ENCODE measurements at places on chromosomes 3 and 15. TPM values are rescaled to one million over a fixed set of nuclear protein-coding genes. Genes with fewer than 3 reads are reported as not detected.

- no peak for DNase-seq
These were observed 5.7 kb downstream of the GRM2 start for GRCh38 chr3:51712511-51712931.

DNA sequence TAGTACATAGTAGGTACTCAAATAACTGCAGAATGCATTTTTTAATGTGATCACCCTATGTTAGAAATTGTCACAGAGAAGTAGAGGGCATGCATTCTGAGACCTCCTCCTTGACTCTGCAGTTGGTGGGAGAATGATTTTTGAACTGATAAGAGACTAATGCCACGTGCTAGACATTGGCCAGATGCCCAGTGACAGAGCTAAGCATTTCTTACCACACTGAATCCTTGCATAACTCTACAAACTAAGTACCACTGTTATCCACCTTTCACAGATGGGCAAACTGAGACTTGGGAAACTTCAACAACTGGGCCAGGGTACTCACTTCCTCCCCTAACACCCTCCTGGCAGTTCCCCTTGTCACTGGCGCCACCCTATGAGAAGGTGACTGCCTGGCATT lies 33.5 kb upstream of the SPATA12 start:
- no peak for DNase-seq

DNA sequence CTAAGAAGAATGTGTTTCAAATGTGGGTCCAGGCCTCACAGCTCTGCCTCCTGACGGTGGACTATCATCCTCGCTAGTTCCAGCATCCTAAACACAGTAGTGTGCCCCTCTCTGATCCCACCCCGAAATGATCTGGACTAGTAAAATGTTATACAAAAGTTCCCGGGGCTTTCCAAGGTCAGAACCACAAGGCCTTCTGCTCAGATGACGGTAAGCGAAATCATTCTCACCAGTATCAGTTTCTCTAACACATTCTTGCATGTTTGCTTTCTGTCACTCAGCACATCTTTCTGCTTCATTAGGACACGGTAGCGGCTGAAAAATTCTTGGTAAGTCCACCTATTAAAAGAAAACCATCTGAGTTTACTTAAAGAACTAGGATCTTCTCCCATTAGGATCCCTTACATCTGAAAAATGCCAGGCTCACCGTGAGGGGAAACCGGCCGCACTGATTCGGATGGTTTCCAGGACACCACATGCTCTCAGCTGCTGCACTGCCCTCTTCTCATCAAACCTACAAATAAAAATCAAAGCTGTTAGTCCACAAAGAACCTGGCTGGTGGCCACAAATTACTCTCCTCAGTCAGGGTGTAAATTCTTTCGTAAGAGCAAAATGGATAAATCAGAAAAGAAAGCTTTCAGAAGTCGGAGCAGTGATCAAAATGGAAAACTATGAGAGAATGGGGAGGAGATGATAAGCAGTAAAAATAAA lies 83.9 kb upstream of the MYO5C start:
- DNase-seq = no peak

DNA sequence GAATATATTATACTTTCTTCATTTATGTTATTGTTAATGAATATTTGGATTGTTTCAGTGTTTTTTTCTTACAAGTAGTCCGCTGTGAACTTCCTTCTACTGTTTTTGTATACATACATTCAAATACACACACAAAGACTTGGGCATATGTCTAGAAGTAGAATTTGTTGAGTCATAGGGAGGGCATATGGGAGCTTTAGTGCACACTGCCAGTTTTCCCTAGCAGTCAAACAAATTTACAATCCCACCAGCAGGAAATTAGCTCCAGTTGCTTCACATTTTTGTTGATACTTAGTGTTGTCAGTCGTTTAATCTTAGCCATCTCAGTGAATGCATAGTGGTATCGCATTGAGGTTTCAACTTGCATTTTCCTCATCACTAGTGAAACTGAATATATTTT lies 492.3 kb downstream of the DIPK2A start:
- DNase-seq = no peak

- no peak for DNase-seq
These were observed 432.5 kb downstream of the MFSD1 start for GRCh38 chr3:159234306-159234705.

The GOLGA6B gene
- not detected for total RNA-seq

GRCh38 chr3:52534281-52535183 lies 875 bp upstream of the NT5DC2 start:
- DNase-seq = no peak

The GOLGA8R gene
- 4.2 TPM for total RNA-seq

- DNase-seq = no peak
These were observed 109.0 kb downstream of the TLE3 start for GRCh38 chr15:69988541-69989225.

GRCh38 chr3:119950666-119951325 lies 143.5 kb downstream of the GSK3B start:
- no peak for DNase-seq

DNA sequence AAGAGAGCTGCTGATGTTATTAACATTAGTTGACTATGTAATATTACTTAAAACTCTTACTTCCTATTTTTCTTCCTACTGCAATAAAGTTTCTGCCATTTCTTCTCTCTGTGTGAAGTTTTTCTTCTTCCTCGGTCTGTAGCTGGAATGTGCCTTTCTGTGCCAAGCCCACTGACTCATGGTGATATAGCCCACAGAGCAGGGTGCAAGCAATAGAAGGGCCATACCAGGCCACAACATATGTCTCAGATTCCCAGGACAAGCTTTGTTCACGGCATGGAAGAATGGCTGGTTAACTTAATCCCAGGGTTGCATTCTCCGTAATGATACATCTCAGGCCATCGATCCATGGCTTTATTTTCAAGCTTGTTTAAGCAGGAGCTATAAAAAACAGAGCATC lies 815.3 kb downstream of the TUSC7 start:
- no peak for DNase-seq

- no peak for DNase-seq
These were observed 56.3 kb downstream of the CPN2 start for GRCh38 chr3:194294895-194295214.

- no peak for DNase-seq
These were observed 15.6 kb upstream of the KY start for GRCh38 chr3:134666466-134666865.

The HYAL1 gene
- 4.8 TPM for total RNA-seq

The SLC2A2 gene
- not detected for total RNA-seq
